NB4 (cell line): ENCODE measurements at places on chromosomes 2 and 18.

GRCh38 chr2:19785447-19785846 is 116.3 kb downstream of the TTC32 start:
- no peak for DNase-seq

- DNase-seq: no peak
These were observed 48.9 kb downstream of the CDH2 start for GRCh38 chr18:28127763-28128658.

GRCh38 chr2:130341562-130342019 is 1.1 kb upstream of the IMP4 start:
- no peak for DNase-seq

DNA sequence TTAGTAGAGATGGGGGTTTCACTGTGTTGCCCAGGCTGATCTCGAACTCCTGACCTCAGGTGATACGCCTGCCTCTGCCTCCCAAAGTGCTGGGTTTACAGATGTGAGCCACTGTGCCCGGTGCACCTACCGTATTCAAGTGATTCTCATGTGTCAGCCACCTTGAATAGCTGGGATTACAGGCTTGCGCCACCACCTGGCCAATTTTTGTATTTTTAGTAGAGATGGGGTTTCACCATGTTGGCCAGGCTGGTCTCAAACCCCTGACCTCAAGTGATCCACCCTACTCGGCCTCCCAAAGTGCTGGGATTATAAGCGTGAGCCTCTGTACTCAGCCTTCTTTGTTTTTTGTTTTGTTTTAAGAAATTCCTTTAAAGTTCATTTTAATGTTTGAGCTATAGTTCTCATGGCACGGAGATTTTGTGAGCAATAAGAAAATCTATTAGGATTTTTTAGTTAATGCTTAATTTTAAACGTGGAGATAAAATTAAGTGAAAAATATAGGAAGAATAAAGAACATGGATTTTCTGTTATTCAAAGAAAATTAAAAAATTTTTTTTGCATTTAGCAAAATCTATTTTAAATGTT is 242.6 kb downstream of the PHLPP1 start:
- DNase-seq: peak; percentile 67

GRCh38 chr2:235545339-235546150 is 51.7 kb downstream of the AGAP1 start:
- no peak for DNase-seq

DNA sequence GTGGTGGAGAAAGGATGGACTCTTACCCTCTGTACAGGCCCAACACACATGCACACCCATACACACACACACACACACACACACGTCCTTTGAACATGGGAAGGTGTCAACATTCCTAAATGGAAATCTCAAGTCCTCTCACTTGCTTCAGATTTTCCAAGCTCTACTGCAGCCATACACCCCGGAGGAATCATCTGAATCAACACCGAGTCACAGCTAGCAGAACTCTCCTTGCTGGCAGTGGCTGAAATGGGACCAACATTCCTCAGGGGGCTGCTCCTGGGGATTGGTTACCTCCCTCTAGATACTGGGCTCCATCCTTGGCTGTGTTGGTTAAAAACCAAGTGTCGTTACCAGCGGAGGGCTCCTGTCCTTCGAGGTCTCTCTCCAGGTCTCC is 112.7 kb downstream of the BCL11A start:
- DNase-seq: no peak
